ENCODE measurements at places on chromosomes 1 and 21.
A peak's percentile ranks its signal among the peaks of the same experiment; 100 is the strongest.

- no peak for DNase-seq
Observed at GRCh38 chr1:53981220-53981619, 35.1 kb downstream of the LRRC42 start.

GRCh38 chr21:44924606-44925377, 4.1 kb upstream of the ITGB2 start:
- DNase-seq, result no peak

DNA sequence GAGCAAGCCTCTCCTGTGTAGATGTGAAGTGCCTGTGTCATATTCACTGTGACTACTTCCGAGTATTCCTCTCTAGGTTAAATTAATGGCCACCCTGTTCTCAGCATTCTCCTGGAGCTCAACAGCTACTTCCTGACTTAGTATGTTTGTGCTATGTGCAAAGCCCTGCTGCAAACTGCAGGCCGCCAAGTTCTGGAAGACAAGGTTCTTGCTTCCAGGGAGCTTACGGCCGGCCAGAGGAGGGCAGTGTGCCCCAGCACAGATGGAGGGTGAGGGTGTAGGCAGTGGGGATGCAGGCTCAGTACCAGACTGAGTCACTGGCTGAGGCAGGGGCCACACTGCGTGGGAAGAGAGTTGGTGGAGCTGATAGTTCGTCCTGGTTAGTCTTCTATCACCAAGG, 43.2 kb downstream of the ELK4 start:
- DNase-seq, result no peak

DNA sequence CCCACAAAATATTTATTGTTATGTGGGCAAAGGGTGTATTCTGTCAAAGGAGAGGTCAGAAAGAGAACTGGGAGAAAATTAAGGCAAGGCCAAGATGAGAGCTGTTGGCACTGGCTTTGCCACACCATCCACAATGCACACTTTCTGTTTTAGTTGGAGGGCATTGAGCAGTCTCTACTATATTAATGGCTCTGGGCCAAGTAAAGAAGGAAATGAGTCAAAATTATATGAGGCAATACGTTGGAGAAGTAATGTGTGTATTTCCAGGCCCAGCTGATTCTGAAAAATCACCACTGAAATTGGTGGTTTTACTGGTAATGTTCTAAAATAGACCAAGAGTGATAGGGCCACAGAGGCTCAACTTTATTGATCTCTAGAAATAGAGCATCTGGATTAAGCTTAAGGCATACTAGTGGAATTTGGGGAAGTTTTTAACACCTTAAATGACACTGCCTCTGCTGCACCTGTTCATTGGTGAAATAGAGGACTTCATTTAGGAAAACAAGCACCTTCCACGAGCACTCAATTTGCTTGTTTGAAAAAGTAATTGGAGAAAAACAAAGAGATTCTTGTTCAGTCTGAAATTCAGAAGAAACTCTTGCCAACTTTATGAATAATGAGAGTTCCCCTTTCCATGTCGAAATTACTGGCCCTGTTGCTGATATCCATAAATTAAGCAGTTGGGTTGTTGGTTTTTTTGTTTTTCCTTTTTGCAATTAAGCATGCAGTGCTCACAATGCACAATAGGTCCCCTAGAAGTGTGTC, 424.9 kb downstream of the ADGRL2 start:
- no peak for DNase-seq

DNA sequence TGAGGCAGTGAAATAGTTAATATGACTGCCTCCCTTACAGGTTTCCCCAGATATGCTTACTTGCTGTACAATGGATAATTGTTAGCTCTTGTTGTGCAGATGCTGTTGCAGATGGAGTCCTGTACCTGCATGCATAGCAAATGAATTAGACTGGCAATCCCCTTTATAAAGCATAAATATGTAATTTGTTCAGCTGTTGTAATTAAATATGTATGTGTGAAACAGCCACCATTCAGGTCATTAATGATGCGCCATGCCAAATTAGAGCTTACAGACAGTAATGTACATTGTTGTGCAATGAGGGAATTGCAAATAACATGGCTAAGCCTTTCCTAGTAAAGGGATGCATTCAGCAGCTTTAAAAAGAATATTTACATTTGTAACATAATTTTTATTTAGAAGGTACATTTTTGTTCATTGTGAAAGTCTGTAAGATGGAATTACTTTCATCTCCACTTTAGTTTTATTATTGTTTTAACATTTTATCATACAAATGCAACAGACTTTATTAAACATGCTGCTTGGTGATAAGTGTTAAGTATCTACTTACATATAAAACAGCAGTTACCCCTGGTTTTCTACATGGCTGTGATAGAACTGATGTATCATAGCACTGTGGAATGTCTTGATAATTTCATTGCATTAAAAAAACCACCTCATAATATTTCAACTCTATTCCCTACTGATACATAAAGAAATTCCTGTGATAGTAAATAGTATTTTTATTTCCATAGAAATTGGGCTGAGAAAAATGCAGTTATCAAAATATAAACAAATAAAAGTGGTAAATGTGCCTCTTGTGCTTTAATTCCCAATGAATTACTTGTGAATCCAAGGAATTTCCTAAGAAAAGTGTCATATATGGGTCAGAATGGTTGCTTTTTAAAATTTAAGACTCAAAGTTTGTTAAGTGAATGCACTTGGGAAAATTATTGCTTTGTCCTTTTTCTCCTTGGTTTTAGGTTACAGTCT, 99.0 kb downstream of the NFIA start:
- no peak for DNase-seq

DNA sequence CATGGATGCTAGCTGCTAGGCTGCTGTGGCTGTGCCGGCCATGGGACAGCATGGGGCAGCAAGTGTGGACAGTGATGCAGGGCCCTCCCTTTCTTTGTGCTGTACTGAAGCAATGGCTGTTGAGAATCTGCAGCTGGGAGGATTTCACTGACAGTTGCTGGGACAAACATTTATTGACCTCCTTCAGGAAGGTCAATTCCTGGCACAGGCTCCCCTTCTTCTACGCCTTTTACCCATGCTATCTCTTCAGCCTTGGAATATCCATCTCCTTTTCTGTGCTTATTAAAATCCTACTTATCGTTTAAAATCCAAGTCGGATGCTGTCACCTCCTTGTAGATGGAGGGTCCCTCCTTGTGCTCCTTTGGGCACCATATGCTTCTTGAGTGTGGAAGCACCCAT, 213.1 kb upstream of the USP24 start:
- no peak for DNase-seq

GRCh38 chr1:212622906-212623305, 14.3 kb downstream of the ATF3 start:
- DNase-seq, result no peak

DNA sequence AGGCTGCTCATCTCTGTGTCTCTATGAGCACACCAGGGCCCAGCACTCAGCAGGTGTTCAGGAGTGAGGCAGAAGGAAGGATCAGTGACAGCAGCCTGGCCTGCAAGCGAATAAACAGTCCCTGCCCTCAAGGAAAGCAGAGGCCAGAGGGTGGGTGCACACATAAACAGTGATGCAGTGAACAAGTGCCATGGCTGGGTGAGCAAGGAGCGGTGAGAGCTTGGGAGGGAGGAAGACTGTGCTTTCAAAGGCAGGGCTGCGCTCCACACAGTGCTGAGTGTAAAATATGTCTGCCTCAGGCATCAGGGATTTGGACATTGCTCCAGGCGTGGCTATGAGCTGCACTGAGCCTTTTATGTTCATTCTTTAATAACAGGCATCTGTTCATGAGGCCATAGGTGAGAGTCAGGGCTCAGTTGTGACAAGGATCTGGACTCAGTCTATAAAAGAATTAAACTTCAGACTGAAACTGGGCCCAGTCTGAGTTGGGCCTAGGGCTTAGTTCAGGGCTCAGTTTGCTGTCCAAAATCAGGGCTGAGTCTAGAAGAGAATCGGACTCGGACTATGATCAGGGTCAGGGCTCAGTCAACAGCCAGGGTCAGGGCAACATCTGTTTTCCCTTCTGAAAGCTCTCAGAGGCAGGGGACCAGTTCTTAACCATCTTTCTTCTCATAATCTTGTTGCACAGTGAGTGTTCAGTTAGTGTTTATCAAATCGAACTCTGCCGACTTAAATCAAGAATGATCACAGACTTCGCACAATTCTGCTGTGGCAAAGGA, 213.7 kb downstream of the FOXD2 start:
- no peak for DNase-seq

GRCh38 chr1:177568622-177569021, 397.9 kb downstream of the BRINP2 start:
- DNase-seq, result no peak

GRCh38 chr1:9371391-9371935, 78.8 kb downstream of the SPSB1 start:
- no peak for DNase-seq

GRCh38 chr1:42046761-42047507, 106.3 kb upstream of the GUCA2B start:
- no peak for DNase-seq

GRCh38 chr1:150237746-150238145, 1.8 kb upstream of the ANP32E start:
- DNase-seq, result no peak

GRCh38 chr1:161313554-161314200, 504 bp upstream of the SDHC start:
- DNase-seq, result no peak

- peak; percentile 34 for DNase-seq
Observed at GRCh38 chr1:25906644-25907300, 553 bp upstream of the STMN1 start.

- DNase-seq, result no peak
Observed at GRCh38 chr1:71045463-71046028, 2.1 kb downstream of the PTGER3 start.

DNA sequence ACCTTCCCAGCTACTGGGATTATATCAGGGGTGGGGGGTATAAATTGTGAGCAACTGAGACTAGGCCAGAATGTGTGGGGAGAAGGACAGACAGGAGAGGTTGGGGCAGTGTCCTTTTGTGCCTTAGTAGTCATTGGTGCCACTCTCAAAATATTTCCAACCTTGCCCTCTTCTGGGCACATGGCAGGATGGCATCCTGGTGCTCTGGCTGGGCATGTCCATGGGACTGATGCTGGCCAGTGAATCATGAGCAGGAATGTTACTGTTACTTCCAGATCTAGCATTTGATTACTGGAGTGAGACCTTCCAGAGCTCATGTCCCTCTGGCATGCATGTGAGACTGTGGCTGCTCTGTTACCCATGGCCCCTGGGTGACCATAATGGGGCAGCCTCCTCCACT, 151.2 kb downstream of the MATN1 start:
- no peak for DNase-seq

DNA sequence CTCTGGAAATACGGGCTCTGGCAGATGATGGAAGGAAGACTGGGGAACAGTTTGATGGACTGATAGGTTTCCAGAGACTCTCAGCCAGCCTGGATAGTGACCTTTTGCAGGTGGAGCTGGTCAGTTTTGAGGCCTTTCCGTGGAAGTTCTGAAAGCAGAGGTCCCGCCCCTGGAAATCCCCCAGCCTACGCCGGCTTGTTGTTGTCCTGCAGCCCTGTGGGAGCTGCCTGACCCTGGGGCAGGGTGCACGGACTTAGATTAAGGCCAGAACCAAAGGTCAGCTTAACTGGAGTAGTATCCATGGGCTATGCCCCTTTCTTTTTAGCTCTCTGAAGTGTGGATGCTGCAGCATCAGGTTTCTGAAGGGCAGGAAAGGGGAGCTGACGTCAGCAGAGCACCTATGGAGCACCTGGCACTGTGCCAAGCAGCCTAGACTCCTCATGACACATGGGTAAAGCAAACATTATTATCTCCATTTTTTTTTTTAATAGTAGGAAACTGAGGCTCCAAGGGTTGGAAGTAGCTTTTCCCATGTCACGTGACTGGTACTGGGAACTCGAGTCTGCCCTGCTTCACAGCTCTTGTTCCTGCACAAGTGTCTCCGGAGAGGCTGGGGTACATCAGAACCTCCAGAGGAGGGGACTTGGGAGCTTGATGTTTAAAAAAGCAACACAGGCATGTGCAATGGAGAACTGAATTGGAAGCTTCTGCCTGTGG, 38.5 kb downstream of the IER5 start:
- no peak for DNase-seq

DNA sequence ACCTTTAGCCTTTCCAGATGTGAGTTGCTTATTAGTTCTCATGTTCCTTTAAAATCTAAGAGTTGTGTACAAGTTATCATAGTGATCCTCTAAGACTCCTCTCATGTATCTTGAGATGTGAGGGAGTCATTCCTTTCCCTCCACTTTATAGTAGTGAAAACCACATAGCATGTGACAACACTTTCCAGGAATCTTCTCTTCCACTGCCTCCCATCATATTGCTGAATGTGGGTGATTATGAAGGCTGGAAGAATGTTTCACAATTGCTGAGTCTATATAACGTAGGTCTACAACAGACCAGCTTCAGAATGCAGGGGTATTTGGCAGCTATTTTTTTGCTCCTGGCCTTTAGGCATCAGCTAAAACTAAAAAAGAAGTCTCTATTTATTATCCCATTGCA, 44.7 kb upstream of the LRRC7 start:
- no peak for DNase-seq

GRCh38 chr21:37473491-37473890, 106.9 kb downstream of the DYRK1A start:
- no peak for DNase-seq

DNA sequence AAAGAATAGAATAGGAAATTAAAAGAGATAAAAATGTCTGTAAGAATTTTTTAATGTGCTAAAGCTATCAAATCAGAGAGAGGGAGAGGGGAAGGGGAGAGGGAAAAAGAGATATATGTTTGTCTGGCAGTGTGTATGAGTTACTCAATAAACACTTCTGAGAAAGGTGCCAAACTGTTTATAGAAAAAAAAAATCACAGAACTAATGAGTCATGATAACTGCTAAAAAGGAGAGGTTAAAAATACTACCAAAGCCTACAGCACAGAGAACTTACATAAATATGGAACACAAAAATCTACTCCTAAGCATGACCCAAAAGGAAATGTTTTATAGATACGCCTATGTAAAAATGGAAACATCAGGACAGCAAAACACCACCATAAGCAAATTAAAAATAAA, 45.4 kb downstream of the SELENOF start:
- DNase-seq, result no peak

DNA sequence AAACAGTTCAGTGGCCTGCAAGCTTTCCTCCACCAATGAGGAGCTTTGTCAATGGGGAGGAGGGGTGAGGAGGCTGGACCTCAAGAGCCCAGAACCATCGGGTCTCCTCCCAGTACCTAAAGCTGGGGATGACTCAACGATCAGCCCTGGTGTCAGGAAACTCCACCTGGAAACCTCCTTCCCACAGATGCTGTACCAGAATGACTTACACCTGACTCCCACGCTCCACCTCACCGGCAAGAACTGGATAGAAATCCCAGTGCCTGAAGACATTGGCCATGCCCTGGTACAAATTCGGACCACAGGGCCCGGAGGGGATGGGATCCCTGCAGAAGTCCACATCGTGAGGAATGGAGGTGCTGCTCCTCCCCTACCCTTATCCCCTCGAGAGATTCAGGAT, 11.4 kb downstream of the TMEM81 start:
- DNase-seq, result no peak

All from activated CD4-positive, alpha-beta T cell treated with anti-CD3 and anti-CD28 coated beads for 4 hours (primary cell).